ENCODE measurements at places on chromosomes 1 and 21.

GRCh38 chr1:1432274-1432950, 3.1 kb upstream of the VWA1 start:
- DNase-seq: peak; percentile 13

- no peak for DNase-seq
These were observed 106.8 kb upstream of the ATP1A1 start for GRCh38 chr1:116265931-116266863.

GRCh38 chr21:40923901-40924300, 76.9 kb upstream of the DSCAM start:
- no peak for DNase-seq

- DNase-seq: no peak
These were observed 39.0 kb downstream of the SLC37A1 start for GRCh38 chr21:42552407-42553336.

DNA sequence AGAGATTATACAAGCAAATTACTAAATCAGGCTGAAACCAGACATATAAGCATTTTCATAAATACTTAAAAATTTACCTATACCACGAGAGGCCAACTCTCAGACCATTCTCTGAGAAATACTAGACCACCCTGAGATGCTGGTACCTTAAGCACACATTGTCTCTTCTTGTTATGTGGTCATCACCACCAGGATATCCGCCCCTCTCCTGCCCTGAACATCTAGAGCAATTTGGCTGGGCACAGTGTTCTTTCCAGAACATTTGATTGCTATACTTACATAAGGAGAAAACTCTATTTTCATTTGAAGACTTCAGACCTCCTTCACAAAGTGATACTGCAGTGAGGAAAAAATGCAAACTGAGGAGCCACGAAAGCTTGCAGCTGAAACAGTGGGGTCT, 36.2 kb upstream of the DUSP10 start:
- DNase-seq: no peak

DNA sequence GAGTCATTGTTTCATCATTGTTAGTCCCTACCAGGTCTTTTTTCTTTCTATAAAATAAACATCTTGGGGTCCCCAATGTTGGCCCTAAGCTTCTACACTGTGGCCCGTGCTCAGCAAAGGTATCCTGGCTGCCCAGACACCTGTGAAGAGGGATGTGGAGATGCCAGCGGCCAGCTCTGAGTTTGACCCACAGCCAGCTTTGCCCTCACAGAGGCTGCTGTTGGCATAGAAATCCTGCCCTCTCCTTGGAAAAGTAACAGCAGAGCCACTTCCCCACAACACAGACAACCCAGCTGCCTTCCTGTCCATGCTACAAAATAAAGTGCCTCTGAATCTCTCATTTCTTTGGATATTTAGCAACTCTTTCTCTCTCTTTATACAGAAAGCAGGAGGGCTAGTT, 6.0 kb downstream of the TRIM62 start:
- no peak for DNase-seq

DNA sequence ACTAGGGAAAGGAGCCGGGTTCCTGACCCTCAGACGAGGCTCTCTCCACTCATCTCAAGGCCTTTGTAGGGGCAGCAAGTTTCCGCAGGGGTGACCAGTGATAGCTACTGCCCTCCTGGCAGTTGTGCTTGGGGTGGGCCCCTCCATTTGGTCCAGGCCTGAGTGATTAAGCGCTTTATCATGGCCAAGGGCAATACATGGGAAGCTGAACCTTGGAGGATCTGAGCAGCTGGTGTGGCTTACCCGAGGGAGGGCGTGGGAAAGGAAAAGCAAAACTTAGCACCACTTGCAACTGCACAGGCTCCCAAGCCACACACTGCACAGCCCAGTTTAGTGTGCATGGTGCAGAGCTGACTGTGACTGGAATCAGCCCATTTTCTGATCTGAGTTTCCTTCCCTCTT, 47.8 kb downstream of the GADD45A start:
- no peak for DNase-seq

- no peak for DNase-seq
These were observed 101.8 kb upstream of the LPGAT1 start for GRCh38 chr1:211932231-211932932.

- no peak for DNase-seq
These were observed 98.6 kb upstream of the JUN start for GRCh38 chr1:58882322-58882948.

- no peak for DNase-seq
These were observed 67.8 kb downstream of the VPS26C start for GRCh38 chr21:37199057-37199924.

- no peak for DNase-seq
These were observed 676.0 kb downstream of the PLA2G4A start for GRCh38 chr1:187504779-187505178.

- no peak for DNase-seq
These were observed 37.5 kb downstream of the SLC19A1 start for GRCh38 chr21:45504516-45505415.

DNA sequence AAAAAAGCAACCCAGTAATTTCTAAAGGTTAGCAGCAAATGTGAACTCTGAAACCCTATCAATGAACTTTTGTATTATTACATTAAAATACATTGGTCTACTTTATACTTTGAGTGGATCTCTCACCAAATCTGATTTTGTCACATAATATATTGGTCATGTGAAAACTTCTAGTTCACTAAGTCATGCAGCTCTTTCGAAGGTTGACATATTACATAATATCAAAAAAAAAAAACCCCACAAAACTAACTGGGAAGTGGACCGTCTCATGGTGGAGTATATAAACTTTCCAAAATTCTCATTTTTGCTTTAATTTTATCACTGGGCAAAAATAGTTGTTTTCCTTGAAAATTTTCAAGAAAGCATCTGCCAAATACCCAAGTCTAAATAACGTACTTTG, 50.4 kb downstream of the GATAD2B start:
- no peak for DNase-seq

- no peak for DNase-seq
These were observed 38.8 kb downstream of the PGBD5 start for GRCh38 chr1:230387296-230387695.

DNA sequence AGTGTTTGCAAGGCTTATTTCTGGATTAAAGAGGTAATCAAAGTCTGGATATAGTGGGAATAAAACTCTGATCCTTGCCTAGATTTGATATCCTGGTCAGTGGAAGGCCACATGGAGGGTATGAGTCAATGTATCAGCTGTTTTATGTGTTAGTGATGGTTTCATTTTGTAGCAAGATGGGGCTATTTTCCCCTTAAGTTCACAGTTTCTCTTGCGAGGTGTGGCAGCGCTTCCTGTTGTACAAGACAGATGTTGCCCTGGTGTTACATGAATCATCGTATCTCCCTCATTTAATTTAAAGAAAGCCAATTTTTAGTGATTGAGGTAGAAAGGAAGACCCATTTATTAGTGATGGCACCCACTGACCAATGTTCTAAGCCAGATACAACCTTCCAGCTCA, 220.2 kb downstream of the DUSP10 start:
- no peak for DNase-seq

GRCh38 chr21:25709684-25710265, 24.9 kb downstream of the ATP5PF start:
- no peak for DNase-seq

- no peak for DNase-seq
These were observed 25.8 kb downstream of the NDUFS5 start for GRCh38 chr1:39051956-39052355.

DNA sequence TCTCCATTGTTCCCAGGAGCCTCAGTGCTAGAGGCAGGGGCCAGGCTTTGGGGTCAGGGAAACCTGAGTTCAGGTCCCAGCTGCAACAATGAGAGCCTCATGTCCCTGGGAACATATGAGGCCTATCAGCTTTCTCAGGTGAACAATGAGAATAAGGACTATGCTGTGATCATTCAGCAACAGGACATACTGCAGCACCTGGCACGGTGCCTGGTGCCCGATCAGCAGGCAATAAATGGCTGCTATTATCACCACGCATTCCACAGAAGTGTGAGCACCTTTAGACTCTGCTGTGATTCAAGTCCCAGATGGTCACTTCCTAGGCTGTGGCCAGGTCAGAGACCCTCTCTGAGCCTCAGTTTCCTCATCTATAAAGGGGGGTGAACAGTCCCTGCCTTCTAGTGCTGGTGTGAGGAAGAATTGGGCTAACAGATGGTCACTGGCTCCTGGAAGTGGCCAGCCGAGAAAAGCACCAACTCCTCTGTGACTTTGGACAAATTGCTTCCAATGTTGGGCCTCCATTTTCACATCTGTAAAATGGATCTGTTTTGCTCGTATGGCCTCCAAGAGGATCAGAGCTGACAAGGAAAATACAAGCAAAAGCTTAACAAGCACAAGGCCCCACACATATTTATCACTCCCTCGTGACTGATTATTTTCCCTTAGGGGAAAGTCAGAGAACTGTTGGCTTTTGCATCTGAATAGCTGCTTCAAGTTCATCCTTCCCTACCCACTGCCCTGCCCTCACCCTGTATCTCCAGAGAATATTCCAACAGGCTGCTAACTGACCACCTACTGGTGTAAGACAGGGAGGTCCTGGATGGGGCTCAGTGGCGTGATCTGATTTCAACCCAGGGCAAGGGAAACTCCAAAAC, 1.1 kb downstream of the SLC5A9 start:
- no peak for DNase-seq
